ENCODE measurements at places on chromosomes 7 and 10. TPM values are rescaled to one million over a fixed set of nuclear protein-coding genes. Genes with fewer than 3 reads are reported as not detected.

- no peaks in the 10 kb centered on the region for H3K27me3 ChIP-seq
- no peaks in the 10 kb centered on the region for H3K4me1 ChIP-seq
- no peak overlapping the region for H3K4me3 ChIP-seq
- no peak for DNase-seq
These were observed 25.9 kb downstream of the TAC1 start for GRCh38 chr7:97757824-97758223.

DNA sequence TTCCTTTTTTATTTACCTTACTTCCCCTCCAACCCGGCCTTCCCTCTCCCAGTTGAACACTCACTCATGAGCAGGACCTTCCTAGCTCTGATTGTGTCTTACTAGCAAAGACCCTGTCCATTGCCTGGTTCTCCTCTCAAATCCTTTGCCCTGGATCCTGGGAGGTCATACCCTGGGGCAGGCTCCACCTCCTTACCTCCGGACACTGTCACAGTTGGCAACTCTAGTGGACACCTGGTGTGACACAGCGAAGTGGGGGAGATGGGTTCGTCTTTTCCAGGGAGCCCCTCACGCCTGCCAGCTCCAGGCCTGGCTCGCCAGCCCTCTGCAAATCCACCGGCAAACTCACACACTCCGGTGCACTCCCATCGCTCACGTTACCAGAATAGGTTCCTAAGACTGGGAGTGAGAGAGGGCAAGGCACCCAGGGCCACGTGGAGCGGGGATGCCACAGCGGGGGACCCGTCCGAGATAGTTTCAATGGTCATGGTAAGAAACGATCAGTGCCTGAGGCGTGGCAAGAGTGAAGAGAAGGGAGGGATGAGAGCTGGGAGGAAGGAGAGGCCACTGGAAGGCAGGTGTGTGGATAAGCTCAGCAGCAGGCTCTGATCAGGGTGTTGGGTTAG lies 30.9 kb upstream of the TMEM72 start:
- no peaks in the 10 kb centered on the region for H3K36me3 ChIP-seq
- H3K4me3 ChIP-seq, result no peak overlapping the region
- DNase-seq, result no peak
- H3K4me1 ChIP-seq, result peaks cover 16% of the 10 kb centered on the region
- H3K27ac ChIP-seq, result no peak overlapping the region
- H3K27me3 ChIP-seq, result no peaks in the 10 kb centered on the region

DNA sequence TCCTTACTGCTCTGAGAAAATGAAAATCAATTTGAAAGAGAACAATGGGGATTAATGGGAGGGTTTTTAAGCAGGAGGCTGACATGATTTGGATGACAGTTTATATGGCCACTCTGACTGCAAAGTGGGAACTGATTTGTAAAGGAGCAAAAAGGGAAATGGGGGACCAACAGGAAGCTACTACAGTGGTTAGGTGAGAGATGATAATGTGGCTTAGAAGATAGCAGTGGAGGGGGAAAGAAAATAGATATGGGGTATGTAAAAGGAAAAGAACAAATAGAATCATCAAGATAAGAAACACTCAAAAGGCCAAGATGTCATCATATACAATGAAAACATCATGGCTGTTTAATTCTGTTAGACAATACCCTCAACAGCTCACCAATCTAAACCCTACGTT lies 177.5 kb downstream of the ANK3 start:
- no peak for DNase-seq
- no peaks in the 10 kb centered on the region for H3K36me3 ChIP-seq
- H3K4me1 ChIP-seq, result no peaks in the 10 kb centered on the region
- no peak overlapping the region for H3K27ac ChIP-seq
- no peak overlapping the region for H3K4me3 ChIP-seq

- DNase-seq, result no peak
- no peaks in the 10 kb centered on the region for H3K27me3 ChIP-seq
- no peak overlapping the region for H3K27ac ChIP-seq
- H3K4me3 ChIP-seq, result no peak overlapping the region
- H3K36me3 ChIP-seq, result no peaks in the 10 kb centered on the region
These were observed 498.7 kb upstream of the C7orf33 start for GRCh38 chr7:148091882-148092281.

DNA sequence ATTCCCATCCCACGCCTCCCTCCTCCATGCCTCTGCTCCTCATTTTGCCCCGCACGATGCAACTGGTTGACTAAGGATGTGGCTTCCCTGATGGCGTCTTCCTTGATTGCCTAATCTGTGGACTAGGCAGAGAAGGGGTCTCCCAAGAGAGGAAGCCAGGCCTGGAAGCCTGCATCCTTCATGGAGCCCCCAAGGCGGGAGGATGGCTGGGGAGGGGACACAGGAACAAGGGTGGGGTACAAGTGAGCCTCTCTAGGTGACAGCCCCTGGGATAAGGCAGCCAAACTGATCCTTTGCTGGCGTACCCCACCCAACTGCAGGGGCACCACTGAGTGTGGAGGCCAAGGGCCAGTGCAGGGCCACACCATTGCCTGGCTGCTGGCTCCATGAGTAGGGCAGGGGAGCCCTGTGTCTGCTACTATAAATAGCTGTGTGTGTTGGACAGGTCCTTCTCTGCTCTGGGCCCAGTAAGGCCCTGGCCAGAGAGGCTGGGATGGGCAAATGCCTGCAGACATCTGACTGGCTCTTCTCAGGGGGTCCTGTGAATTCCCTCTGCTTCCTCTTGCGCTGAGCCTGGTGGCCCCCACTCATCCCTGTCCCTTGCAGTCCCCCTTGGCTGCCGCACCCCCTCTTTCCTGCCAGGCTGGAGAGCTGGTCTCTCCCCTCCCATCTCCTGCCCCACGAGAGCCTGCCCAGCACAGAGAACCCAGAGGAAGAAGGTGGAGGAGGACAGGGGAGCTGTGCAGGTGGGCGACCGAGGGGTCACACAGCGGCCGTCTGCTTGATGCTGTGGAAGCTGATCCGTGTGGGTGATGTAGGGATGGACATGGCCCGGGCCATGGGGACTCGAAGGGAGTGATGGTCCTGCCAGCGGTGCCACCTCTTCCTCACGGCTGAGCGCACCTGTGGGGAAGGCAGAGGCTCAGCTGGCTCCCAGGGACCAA lies 29.3 kb downstream of the CRHR2 start:
- no peak overlapping the region for H3K27ac ChIP-seq
- H3K4me3 ChIP-seq, result no peak overlapping the region
- no peak for DNase-seq
- no peaks in the 10 kb centered on the region for H3K27me3 ChIP-seq
- no peaks in the 10 kb centered on the region for H3K36me3 ChIP-seq
- no peaks in the 10 kb centered on the region for H3K4me1 ChIP-seq

Gene DPP6
- 11.8 TPM for total RNA-seq

Gene DDIT4
- 240 TPM for total RNA-seq

Gene FFAR4
- 0.36 TPM for total RNA-seq

Gene CYP3A4
- total RNA-seq, result 7.8 TPM

Gene ZNF488
- 1.3 TPM for total RNA-seq
